ENCODE measurements at places on chromosomes 11 and 22.

- DNase-seq, result no peak
Observed at GRCh38 chr11:89608234-89608966, 101.7 kb upstream of the TRIM77 start.

GRCh38 chr11:29184939-29185890 lies 831.6 kb downstream of the KCNA4 start:
- no peak for DNase-seq

DNA sequence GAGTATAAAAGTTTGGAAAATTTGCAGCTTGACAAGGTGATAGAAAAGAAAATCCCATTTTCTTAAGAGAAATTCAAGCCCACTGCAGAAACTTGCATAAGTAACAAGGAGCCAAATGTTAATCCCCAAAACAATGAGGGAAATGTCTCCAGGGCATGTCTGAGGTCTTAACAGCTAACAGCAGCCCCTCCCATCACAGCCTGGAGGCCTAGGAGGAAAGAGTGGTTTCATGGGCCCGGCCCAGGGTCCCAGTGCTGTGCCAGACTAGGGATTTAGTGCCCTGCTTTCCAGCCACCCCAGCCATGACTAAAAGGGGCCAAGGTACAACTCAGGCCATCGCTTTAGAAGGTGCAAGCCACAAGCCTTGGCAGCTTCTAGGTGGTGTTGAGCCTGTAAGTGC lies 123.7 kb upstream of the TRPC6 start:
- no peak for DNase-seq

DNA sequence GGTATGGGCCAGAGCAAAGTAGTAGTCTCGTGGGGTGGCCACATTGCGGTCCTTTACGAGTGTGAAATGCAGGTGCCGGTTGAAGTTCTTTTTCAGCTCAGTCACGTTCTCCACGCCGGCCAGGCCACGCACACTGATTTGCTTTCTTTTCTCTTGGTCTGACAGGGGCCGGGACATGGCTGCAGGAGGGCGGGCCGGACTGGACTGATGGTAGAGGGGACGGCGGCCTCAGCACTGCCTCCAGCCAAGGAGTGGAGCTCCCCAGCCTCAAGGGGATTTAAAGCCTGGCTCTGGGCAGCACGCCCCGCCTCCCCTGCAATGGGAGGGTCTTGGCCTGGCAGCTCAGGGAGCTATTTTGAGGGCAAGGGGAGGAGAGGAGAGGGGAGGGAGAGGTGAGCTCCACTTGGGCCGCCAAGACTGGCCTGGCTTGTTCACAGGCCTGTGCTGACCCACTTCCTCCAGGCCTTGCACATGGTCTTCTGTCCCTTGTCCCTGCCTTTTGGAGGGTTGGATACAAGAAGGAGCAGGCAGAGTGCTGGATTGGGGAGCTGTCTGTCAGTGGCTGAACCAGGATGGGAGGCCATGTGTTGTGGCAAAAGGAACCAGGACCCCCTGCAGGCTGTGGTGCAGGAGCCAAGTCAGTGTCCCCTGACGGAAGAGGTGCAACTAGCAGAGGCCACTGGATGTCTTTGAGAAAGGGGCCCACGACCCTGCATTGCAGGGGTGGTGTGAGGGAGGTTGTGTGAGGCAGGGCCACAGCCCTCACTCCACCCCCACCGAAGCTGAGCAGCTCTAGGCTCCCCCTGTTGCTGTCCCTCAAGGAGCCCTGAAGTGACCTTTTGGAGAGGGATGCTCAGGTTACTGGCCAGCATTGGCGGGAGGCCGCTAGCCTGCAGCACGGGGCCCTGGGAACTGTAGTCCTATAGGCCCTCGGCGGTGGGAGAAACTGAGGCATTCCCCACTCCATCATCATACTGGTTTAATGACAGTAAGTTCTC lies at the start of gene PYGM:
PYGM (minus strand) TSS at position 253 of the 998 bp plus-strand sequence; CDS start at position 177, 76 bp downstream.
- no peak for DNase-seq

DNA sequence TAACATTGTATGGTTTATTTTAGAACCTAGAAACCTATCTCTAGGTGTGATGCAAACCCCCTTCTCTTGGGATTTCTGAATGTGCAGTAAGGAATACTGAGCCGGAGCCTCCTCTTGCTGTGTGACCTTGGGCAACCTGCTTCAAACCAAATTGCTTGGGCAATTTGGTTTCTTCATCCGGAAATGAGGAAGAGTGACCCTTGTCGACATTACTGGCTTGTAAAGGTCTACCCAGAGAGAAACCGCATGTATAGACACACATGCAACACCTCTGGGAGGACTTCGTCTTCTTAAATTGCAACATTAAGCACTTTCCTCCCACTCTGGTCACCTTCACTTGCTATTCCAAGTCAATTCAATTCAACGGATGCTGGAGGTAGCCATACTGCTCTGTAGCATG lies 19.6 kb upstream of the TP53I11 start:
- no peak for DNase-seq

DNA sequence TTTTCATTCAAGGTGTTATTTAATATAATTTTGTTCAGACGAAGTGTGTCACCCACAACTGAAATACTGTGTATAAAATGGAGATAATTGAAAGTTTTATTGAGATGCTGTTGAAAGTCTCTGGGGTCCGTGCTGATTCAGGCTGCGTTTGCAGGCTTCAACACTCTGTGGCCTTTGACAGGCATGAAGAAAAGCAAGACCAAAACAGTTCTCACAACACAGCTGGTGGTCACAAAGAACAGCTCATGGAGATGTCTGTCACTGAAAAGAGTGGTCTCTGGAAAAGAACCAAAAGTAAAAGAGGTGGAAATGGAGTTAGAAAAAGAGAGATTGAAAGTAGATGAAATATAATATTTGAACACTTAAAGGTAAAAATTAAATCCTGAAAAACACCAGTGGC lies 9.8 kb upstream of the MPPED2 start:
- DNase-seq, result no peak

DNA sequence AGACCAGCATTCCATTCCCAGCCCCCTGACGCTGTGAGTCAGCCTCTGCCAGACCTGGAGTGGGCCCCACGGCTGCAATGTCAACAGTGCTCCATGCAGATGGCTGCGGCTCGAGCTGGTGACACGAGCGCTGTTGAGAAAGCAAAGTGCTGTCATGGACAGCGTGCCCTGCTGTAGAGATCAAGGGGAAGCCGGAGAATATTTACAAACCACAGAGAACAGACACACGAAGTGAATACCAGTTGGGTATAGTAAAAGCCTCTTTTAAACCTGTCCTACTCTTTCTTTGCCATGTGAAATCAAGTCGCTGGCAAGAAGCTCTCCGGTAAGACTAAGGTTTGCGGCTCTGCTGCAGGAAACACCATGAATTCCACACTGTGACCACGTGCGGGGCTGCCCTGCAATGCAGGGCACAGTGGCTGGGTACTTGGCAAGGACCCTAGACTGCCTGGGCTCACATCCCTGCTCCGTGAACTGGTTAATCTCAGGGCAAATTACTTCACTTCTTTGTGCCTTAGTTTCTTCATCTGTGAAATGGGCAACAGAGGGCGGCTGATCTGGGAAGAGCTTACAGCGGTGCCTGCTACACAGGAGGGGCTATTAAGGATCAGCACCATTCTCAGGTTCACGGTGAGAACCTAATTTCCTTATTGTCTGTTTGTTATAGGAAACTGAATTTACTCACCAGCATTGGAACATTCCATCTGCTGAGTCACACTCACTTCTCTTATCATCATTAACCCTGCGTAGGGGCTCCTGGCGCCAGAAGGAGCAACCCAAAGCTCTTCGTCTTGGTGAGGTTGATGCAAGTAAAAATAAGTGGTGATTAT lies 27.8 kb upstream of the ELFN2 start:
- no peak for DNase-seq

Data from COR-L47 (cell line).